Natural killer cell (primary cell): ENCODE measurements at places on chromosomes 13 and 19. TPM values are rescaled to one million over a fixed set of nuclear protein-coding genes. Genes with fewer than 3 reads are reported as not detected.

DNA sequence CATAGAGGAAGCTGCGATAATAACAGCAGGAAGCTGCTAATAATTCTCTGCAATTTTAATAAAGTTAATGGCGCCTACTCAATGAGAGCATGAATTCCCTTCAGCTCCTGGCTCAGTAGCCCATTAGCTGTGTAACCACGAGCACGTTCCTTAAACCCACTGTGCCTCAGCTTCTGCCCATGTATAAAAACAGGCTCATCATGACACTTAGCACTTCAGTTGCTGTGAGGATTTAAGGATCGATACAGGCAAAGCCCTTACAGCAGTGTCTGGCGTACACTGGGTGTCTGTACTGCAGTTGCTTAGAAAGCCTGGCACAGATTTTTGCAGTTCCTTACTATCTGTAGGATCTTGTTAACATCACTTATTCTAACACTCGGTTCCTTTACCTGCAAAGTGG is 673.4 kb upstream of the ARGLU1 start:
- no peaks in the 10 kb centered on the region for H3K4me1 ChIP-seq
- DNase-seq = no peak
- H3K27me3 ChIP-seq = no peaks in the 10 kb centered on the region
- no peaks in the 10 kb centered on the region for H3K36me3 ChIP-seq
- H3K27ac ChIP-seq = no peak overlapping the region

TTC9B gene
- not detected for total RNA-seq

CD79A gene
- 6.0 TPM for total RNA-seq

DNA sequence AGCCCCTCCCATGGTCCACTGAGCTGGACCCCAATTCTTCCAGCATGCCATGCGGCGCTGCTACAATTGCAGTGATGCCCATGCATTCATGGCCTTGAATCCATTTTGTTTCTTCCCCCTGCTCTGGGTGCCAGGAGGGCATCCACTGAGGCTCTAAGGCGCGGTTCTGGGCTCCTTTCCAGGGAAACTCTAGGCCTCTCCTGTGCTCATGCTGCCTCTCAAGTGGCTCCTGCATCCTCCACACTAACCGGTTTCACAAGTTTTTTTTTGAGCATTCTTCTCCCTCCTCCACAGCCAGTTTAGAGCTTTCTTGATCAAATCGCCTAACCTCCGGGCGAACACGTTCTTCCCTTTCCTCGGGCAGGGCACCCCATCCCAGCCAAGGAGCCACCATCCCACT is 69.1 kb upstream of the FLT1 start:
- no peak overlapping the region for H3K4me3 ChIP-seq
- no peak overlapping the region for H3K27ac ChIP-seq
- no peaks in the 10 kb centered on the region for H3K27me3 ChIP-seq
- DNase-seq = no peak
- H3K36me3 ChIP-seq = no peaks in the 10 kb centered on the region
- H3K4me1 ChIP-seq = no peaks in the 10 kb centered on the region

- H3K4me3 ChIP-seq = no peak overlapping the region
- no peak overlapping the region for H3K27ac ChIP-seq
- peaks cover 20% of the 10 kb centered on the region for H3K4me1 ChIP-seq
- H3K36me3 ChIP-seq = no peaks in the 10 kb centered on the region
- peaks cover 4% of the 10 kb centered on the region for H3K27me3 ChIP-seq
- no peak for DNase-seq
Measured at GRCh38 chr13:113819731-113820715, 43.9 kb downstream of the GAS6 start.

ZNF471 gene
- total RNA-seq = 0.48 TPM

DNA sequence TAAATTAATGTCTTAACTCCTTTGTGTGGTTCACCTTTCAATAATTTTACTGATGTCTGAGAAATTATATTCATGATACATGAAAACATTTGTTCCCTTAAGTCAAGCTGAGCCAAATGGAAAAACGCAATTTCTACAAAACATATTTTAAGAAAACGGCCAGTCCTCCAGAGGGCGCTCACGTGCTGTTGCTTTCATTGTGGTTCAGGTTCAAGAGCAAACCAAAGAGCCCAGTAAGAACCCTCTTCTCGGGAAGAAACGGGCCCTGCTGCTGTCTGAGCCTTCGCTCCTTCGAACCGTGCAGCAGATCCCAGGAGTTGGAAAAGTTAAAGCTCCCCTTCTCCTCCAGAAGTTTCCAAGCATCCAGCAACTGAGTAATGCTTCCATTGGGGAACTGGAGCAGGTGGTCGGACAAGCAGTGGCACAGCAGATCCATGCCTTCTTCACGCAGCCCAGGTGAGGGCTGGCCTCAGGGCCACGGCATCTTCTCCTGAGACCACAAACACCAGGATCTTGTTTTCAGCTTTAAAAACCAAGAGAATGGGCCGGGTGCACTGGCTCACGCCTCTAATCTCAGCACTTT is 4.3 kb downstream of the FAAP24 start:
- H3K4me3 ChIP-seq = no peak overlapping the region
- H3K27ac ChIP-seq = no peak overlapping the region
- peak; percentile 80 for DNase-seq

ZNF136 gene
- 47.7 TPM for total RNA-seq

HSH2D gene
- total RNA-seq = 203 TPM

GRCh38 chr19:47230054-47230920 is 712 bp downstream of the BBC3 start:
- no peaks in the 10 kb centered on the region for H3K36me3 ChIP-seq
- peak; percentile 89 for DNase-seq
- no peaks in the 10 kb centered on the region for H3K27me3 ChIP-seq
- peak overlapping the region; percentile 74 for H3K4me3 ChIP-seq
- peak overlapping the region; percentile 84 for H3K27ac ChIP-seq

P2RY11 gene
- total RNA-seq = 52.3 TPM

DNA sequence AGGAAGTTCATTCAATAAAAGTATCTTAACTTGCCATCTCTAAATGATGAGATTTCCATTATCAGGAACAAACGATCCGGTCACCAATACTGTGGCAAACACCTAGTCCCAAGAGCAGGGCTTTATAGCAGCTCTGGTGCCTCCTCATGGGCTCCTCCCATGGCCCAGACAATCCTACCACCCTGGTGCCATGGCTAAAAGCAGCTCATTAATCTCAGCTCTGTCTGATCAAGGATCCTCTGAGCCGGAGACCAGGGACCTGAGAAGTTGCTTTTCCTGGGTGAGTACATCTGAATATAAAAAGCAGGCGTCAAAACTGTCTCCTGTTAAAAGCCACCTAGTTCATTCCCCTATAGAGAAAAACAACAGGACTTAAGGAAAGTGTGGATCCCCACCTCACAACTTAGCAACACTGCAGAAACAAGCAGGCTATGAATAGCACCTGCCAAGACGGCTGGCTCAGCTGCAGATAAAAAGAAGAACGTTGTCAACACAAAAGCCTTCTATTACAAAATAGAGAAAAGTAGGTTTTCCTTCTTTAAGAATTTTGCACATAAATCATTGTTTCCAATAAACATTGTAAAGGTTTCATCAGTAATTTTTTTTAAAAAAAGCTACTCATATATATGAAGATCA is 30.3 kb downstream of the TSHZ3 start:
- no peak overlapping the region for H3K4me3 ChIP-seq
- no peaks in the 10 kb centered on the region for H3K27me3 ChIP-seq
- no peaks in the 10 kb centered on the region for H3K36me3 ChIP-seq
- no peak for DNase-seq
- no peaks in the 10 kb centered on the region for H3K4me1 ChIP-seq

DNA sequence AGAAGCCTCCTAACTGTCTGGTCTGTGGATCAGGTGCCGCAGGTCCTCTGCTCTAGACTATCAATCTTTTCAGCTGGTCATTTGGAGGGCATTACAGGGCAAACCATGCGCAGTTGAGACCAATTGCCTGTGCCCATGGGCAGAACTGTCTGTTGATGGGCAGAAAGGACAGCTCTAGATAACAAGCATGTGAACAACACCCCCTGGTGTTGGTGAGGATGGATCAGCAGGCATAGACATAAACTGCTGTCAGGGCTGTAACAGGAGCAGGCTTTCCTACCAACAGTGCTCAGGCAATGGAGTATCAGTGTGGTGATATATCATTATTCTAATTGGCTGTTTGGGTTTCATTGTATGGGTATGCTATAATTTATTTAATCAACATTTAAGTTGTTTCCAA is 104.7 kb upstream of the KL start:
- no peak overlapping the region for H3K27ac ChIP-seq
- no peaks in the 10 kb centered on the region for H3K27me3 ChIP-seq
- H3K4me1 ChIP-seq = no peaks in the 10 kb centered on the region
- H3K36me3 ChIP-seq = no peaks in the 10 kb centered on the region

GRCh38 chr19:29449371-29449770 is 76.4 kb upstream of the VSTM2B start:
- DNase-seq = no peak
- H3K4me1 ChIP-seq = no peaks in the 10 kb centered on the region
- H3K36me3 ChIP-seq = no peaks in the 10 kb centered on the region
- H3K27me3 ChIP-seq = no peaks in the 10 kb centered on the region
- no peak overlapping the region for H3K4me3 ChIP-seq

GRCh38 chr13:58879114-58879513 is 1247.6 kb downstream of the PCDH17 start:
- H3K4me1 ChIP-seq = no peaks in the 10 kb centered on the region
- no peak overlapping the region for H3K4me3 ChIP-seq
- no peak for DNase-seq
- H3K27ac ChIP-seq = no peak overlapping the region
- no peaks in the 10 kb centered on the region for H3K27me3 ChIP-seq

DNA sequence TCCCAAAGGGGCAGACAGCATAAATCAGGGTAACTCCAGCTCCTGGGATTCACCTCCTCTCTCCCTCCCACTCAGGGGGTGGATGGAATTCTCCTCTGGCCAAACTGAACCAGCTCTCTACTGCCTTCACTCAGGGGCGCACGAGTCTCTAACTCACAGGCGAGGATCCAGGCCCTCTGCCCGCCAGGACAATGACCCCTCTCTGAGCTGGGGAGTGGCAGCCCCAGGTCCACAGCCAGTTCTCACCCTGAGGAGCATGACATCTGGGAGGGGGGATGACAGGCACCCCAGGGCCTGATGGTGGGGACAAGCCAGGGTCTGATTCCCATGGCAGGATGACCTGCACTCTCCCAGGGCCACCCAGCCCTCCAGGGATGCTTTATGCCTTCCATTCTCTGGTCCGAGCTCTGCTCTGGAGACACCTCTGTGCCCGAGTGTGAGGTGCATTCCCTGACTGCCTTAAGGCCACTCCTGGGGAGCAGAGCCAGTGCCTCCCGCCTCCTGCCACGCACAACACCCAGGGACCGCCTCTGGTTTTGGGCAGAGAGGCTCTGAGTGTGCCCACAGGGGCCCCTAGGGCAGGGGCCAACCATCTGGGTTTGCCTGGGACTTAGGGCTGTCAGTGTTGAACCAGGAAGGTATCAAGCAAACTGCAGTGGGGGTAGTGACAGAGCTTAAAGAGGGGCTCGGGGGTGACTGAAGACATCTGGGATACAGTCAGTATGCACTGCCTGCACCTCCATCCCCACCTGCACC is 66.2 kb downstream of the GNG7 start:
- no peak for DNase-seq
- peaks cover 24% of the 10 kb centered on the region for H3K4me1 ChIP-seq
- no peaks in the 10 kb centered on the region for H3K36me3 ChIP-seq
- H3K27me3 ChIP-seq = no peaks in the 10 kb centered on the region
- no peak overlapping the region for H3K27ac ChIP-seq
- H3K4me3 ChIP-seq = no peak overlapping the region

- peaks cover 5% of the 10 kb centered on the region for H3K36me3 ChIP-seq
- no peak overlapping the region for H3K4me3 ChIP-seq
- peaks cover 23% of the 10 kb centered on the region for H3K4me1 ChIP-seq
- H3K27ac ChIP-seq = no peak overlapping the region
- H3K27me3 ChIP-seq = no peaks in the 10 kb centered on the region
Measured at GRCh38 chr19:55486971-55487923, 989 bp upstream of the SSC5D start.

GATAD2A gene
- 232 TPM for total RNA-seq

DNA sequence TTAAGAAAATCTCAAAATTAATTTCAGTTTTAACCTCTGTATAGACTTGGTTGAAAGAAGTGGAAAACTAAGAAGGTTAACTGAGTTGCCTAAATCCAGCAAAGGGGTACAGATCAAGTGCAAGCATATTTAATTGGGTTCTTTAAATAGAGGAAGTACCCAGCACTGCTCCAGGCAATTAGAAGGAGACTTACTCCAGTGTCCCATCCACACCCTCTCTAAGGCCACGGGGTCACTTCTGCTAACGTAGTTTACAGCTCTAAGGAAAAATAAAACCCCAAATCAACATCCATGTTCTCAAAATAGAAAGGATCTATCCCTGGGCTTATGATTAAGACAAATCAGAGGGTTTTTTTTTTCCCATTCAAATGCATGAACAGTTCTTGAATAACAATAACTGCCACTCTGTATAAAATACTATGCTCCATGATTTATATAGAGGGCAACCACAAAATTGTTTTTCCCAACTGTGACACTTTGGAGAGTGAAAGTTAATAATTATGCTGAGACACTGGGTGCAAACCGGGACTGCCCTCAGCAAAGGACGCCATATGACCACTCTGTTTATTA is 4.6 kb downstream of the FRY start:
- H3K36me3 ChIP-seq = no peaks in the 10 kb centered on the region
- H3K4me1 ChIP-seq = peaks cover 3% of the 10 kb centered on the region
- DNase-seq = no peak
- no peak overlapping the region for H3K4me3 ChIP-seq

DNA sequence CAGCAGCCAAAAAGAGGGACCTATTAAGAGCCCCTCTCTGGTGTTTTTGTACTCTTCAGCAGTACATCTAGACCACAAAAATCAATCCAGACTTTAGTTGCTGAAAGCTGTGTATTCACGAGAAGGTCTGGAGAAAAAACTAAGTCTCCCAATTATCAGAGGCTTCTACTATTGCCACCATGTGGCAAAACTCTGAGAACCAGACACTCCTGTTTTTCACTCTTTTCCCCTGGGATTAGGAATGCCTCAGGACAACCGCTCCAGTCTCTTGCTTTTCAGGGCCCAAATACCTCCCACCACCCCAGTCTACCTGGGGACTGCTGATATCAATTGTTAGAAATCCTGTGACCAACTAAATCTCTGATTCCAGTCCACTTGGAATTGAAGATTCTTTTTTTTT is 30.1 kb upstream of the OBI1 start:
- H3K4me1 ChIP-seq = no peaks in the 10 kb centered on the region
- no peak overlapping the region for H3K27ac ChIP-seq
- no peaks in the 10 kb centered on the region for H3K36me3 ChIP-seq

DNA sequence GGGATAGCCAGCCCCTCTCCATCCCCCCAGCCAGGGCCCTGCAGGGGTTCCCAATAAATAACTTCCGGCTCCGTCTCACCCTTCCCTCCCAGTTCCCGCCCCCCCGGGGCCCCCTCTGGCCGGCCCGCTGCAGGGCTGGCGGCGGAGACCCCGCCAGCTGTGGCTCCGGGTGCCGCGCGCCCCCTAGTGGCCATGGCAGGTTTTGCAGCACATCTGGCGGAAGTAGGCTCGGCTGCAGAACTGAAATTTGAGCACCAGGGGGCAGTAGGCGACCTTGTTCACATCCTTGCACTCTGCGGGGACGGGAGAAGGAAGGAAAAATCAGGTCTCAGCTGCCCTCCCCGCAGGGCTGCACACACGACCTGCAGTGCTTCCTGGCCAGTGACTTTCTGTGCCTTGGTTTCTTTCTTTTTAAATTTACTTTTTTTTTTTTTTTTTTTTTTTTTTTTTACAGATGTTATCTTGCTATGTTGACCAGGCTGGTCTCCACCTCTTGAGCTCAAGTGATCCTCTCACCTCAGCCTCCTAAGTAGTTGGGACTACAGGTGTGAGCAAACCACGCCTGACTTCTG is 3.6 kb upstream of the MYO1F start:
- H3K27me3 ChIP-seq = no peaks in the 10 kb centered on the region
- peak; percentile 90 for DNase-seq
- H3K4me1 ChIP-seq = peaks cover 42% of the 10 kb centered on the region
- H3K4me3 ChIP-seq = no peak overlapping the region
- H3K36me3 ChIP-seq = no peaks in the 10 kb centered on the region
- H3K27ac ChIP-seq = no peak overlapping the region
